ENCODE measurements at places on chromosomes 2 and 18.

- no peak for DNase-seq
Observed at GRCh38 chr18:31572368-31572767, 19.3 kb upstream of the TTR start.

DNA sequence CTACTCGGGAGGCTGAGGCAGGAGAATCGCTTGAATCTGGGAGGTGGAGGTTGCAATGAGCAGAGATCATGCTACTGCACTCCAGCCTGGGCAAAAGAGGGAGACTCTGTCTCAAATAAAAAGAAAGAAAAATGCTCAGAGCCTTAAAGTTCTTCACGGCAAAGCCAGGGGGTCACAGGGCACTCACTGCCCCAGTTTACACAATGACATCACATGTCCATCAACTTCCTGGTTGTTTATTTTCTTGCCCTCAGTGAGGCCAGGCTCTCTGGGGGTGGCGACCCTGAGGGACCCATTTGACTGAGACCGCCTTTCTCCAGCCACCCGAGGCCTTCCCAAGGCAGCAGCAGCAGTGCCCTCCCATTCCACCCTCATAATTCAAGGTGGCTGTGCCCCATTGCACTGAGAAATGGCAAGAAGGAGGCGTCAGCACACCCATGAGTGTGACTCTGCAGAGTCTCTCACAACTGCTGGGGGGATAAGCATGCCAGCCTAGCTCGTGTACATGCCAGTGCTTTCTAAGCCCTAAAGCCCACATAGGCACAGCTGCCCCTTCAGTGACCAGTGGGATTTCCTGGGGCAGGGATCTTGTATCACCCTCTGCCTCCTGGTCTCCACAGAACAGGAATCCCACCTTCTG is 50.0 kb downstream of the SFXN5 start:
- DNase-seq, result no peak

DNA sequence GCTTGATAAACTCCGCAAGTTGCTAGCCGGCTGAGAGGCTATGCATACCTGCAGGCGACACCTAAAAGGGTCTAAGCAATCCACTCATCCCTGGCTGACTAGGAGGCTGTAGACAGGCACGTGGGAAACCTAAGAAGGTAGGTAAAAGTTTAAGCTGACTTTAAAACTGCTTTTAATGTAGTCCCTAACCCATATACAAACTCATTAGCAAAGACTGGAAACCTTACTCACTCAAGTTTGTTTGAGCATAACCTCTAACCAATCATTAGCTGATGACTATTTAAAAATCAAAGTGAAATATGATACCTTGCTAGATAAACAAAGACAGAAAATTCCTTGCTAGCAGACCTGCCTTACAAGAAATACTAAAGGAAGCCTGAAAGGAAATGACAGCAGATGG is 106.4 kb downstream of the EXOC6B start:
- DNase-seq, result no peak

DNA sequence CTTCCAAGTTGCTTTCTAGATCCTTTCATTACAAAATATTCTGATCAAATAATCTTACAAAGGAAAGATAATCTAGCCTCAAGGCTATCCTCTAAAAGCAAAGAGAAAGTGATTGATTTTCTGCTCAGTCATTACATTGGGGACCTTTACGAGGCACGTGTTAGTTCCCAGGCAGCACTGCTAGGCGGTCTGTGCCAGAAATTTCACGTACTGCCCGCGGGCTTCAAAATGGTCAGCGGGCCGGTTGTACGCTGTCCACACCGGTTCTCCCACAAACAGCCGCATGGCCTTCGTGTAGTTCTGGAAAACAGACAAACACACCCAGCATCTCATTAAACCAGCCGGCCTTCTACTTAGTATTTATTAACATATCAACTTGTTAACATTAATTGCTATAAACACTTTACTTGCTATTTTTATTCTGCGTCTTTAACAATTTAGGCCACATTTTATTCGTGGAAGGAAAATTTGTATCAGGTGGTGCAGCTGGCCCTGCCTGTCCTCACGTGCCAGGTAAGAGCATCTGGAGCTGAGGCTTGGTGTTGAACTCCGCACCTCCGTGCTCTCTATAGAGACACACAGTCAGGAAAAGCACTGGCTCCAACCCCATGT is 20.4 kb downstream of the ADI1 start:
- no peak for DNase-seq

DNA sequence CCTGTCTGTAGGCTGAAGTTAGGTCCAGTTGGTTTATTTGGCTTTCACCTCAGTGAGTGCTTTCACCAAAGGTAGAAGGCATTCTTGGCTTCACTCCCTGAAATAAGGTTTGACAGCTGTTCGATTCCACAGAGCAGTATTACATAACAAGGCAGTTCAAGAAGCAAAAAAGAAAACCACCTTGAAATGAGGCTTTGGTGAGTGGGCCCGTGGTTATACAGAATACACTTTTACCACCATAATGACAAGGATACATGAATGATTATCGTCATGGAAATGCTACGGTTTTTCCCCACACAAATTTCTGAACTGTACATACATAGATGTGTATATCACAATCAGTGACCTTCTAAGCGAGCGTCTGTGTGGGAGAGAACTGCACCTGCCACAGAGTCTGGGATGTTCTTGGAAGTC is 80.0 kb upstream of the CHRNA1 start:
- DNase-seq, result peak; percentile 29

DNA sequence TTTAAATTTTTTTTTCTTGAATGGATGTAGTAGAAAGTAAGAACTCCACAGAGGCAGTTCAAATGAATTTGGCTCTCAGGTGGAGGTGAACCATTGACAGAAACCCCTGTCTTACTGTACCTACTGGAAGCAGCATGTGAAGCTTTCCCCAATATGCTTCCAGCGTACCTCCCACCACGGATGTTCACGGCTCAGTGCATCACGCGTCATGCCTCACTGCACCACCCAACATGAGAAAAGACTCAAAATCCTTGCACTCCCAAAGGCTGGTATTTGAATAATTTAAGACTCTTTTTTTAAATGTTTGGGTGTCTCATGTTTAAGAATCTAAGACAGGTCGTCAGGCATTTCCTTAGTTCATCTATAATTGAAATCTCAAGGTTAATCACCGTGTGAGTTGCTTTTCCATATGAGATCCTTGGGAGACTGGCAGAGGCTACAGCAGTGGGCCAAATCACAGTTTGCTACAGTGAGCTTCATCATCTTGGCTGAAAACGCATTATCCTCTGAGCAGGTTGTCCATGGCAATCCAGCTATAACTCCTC is 846.4 kb downstream of the DCDC2C start:
- DNase-seq, result no peak

GRCh38 chr2:134386310-134386709 is 132.4 kb downstream of the MGAT5 start:
- DNase-seq, result no peak

- no peak for DNase-seq
Observed at GRCh38 chr2:197809064-197809463, 4.7 kb downstream of the PLCL1 start.

DNA sequence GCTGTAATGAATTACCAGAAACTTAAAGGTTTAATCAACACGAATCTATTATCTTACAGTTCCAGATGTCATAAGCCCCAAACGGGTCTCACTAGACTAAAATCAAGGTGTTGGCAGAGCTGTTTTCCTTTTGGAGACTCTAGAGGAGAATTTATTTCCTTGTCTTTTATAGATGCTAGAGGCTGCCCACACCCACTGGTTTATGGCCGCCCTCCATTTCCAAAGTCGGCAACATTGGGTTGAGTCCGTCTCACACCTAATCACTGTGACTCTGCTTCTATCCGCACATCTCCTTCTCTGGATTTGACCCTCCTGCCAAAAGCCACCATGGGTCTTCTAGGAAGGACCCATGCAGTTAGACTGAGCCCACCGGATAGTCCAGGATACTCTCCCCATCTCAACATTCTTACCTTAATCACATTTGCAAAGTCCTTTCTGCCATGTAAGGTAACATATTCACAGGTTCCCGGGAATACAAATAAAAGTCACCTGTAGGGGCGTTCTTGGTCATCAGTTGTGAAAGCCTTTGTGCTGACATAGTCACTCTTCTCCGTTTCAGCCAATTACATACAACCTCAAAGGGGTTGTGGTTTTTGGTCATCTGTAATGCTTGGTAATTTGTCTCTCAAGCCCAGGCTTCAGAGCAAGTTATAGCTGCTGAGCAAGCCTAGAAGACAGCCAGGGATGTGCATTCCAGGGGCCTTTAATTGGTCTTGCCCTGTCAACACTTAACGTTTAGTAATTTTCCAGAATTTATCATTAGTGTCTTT is 179.4 kb downstream of the ANTXR1 start:
- DNase-seq, result no peak

- DNase-seq, result no peak
Observed at GRCh38 chr18:60732143-60732542, 359.6 kb upstream of the MC4R start.

DNA sequence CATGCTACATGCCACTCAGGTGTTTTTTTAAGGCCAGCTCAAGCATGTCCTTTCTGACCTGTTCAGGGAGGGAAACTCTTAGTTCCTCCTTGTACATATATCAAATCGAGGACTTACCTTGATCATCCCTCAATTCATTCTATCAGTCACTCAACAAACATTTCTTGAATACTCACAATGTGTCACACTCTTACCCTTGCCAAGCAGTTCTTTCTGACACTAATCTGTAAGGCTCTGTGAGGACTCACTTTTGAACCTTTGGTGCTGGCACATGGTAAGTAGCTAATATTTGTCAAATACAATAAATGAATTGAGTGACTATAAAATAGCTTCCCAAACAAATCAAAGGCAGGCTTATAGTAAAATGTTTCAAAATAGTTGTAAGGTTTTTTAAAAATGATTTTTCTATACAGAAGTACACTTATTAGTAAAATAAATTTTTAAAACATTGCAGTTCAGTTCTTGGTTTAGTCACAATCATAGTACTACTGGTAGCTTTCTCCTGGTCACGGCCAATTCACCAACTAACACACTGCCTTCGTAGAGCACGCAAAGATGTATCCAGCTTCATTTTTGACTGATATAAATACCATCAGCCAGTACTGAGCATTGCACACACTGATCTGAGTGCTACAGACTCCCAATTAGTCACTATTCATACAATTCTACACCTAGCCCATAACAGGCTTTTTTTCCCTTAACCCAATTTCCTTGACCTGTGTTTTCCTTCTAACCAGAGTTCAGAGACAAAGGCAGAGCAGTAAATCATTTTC is 50.9 kb downstream of the ZEB2 start:
- no peak for DNase-seq

GRCh38 chr2:240179186-240179815 is 38.8 kb upstream of the OTOS start:
- no peak for DNase-seq

GRCh38 chr18:27824841-27825681 is 351.9 kb downstream of the CDH2 start:
- DNase-seq, result peak; percentile 16

- no peak for DNase-seq
Observed at GRCh38 chr2:118055512-118056164, 32.6 kb upstream of the INSIG2 start.

- no peak for DNase-seq
Observed at GRCh38 chr2:234911271-234911670, 40.5 kb upstream of the SH3BP4 start.

- DNase-seq, result no peak
Observed at GRCh38 chr2:149727927-149728326, 140.4 kb upstream of the MMADHC start.
